Stimulated activated CD4-positive, alpha-beta T cell treated with anti-CD3 and anti-CD28 coated beads, Interleukin-2, amount 100 ng/mL, for 48 hours (primary cell): ENCODE measurements at places on chromosomes 7 and 10.

DNA sequence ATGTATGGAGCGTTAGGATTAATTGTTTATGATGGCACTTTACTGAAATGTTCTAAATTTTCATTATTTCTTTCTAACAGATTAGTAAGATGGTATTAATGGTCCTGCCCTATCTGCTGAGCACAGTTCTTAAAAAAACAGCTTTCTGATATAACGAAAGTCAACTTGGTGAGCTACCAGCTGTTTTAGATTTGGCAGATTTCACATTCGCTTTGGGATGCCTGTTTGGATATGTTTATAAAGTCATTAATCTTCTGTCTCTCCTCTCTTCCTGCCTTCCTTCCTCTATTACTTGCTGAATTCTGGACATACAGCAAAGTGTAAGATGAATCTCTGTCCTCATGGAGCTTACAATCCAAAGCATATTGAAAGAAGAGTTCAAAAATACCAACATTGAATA, 396.8 kb upstream of the LRGUK start:
- DNase-seq, result no peak

- DNase-seq, result no peak
Measured at GRCh38 chr7:131052285-131052904, 275.3 kb upstream of the MKLN1 start.

GRCh38 chr7:143484119-143484518, 6.4 kb downstream of the TAS2R41 start:
- no peak for DNase-seq

- peak; percentile 55 for DNase-seq
Measured at GRCh38 chr10:89207181-89207800, at the start of gene CH25H. CH25H (minus strand) TSS chr10:89207317; CDS start chr10:89207292, 25 bp downstream.

- no peak for DNase-seq
Measured at GRCh38 chr7:41869596-41869995, 166.7 kb upstream of the INHBA start.

GRCh38 chr10:115950320-115950719, 322.7 kb downstream of the GFRA1 start:
- DNase-seq, result no peak

GRCh38 chr10:78511324-78512204, 477.9 kb downstream of the RPS24 start:
- no peak for DNase-seq

- no peak for DNase-seq
Measured at GRCh38 chr7:95246831-95247370, 77.4 kb downstream of the PON1 start.

DNA sequence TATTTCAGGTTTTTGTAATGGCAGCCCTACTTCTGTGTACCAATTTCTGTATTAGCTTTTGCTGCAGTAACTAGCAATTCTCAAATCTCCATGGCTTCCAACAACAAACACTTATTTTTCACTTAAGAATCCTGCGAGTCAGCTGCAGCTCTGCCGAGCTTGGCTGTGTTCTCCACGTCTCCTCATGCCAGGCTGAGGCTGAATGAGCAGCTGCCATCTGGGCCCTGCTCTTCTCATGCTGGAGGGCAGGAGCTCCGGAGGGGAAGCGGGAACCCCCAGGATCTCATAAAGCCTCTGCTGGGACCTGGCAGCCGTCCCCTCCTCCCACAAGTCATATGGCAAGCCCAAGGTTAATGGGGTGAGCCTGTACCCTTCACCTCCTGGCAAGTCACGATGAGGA, 591.1 kb downstream of the SDK1 start:
- DNase-seq, result no peak

DNA sequence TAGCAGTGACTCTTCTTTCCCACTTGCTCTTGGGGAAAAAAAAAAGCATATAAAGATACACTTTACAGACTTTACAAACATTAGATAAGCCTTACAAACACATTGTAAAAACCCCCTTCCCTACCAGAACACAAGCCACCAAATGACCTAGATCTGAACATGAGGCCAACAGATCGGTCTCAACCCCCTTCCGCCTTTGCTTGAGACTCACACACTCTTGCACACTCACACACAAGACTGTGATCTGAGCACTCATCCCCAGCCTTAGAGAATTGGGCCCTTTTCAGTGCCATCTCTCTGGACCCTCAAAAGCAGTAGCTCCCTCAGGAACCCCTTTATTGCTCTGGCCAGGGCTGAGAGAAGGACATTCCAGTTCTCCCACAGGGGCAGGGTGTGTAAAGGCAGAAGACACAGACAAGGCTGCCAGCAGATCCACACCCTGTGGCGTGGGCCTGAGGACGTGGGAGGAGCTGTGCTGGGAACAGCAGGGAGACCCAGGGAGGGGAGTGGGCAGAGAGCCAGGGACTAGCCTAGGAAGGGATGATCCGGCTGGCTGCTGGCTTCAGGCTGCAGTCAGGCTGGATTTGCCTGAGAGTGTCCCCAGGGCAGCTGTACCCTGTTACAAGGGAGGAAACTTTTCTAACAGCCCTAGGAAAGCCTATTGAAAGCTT, 206.7 kb downstream of the KIAA1217 start:
- no peak for DNase-seq

GRCh38 chr10:68562661-68563570, 2.8 kb downstream of the TET1 start:
- DNase-seq, result no peak

GRCh38 chr10:63684257-63684936, 163.2 kb downstream of the REEP3 start:
- no peak for DNase-seq

DNA sequence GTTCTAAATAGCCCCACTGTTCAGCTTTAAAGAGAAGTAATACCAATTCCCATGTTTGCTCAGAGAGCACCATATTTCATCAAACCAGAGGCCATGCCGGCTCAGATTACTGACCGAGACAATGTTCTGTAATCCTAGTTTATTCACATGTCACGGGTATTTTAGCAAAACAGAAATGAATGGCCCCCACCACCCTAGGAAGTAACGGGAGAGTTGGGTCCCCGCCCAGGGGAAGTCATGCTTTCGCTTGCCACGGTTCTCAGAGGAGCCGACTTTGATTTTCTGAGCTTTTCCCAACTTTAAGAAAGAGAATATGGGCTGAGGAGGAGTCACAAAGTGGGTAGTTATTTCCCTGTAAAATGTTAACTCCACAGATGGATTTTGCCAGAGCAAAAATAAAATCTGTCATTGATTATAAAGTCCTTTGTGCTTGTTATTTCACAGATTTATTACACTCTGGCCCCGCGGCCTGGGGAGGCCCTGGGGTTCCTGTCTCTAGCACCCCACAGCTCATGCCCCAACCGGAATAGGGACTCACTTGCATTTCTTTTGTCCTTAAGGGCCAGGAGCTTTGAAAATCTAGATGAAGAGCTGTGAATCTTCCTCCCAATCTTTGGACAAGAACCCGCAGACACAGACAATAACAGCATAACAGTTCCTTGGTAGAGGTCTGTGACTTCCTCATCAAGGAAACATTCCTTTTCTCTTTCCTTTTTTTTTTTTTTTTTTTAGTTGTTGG, 3.7 kb upstream of the GDF10 start:
- no peak for DNase-seq

- DNase-seq, result no peak
Measured at GRCh38 chr10:110843796-110844616, 27.7 kb upstream of the PDCD4 start.

GRCh38 chr10:14403881-14404623, 73.3 kb upstream of the FRMD4A start:
- DNase-seq, result no peak

- DNase-seq, result no peak
Measured at GRCh38 chr10:110918643-110919348, at the start of gene BBIP1. BBIP1 (minus strand) TSS chr10:110919180; CDS start chr10:110918157, 1,023 bp downstream.

GRCh38 chr7:77846317-77847092, 47.9 kb downstream of the PHTF2 start:
- no peak for DNase-seq

DNA sequence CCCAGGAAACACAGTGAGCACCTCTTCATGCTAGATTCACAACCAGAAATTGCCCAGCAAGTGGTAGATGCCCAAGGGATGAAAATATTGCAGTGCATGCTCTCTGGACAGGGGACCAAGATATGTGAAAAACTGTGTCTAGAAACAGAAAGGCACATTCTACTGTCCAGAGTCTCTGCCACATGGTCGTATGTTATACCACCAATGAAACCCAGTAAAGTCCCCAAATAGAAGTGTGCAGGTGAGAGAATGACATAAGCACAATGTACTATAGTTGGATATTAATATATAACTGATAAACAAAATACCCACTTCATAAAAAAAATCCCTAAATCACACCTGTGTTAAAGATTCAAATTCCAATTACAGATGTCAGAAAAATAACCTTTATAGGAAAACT, 43.8 kb downstream of the RASGEF1A start:
- DNase-seq, result no peak

GRCh38 chr7:7979558-7979957, 11.0 kb downstream of the GLCCI1 start:
- no peak for DNase-seq

GRCh38 chr7:143314127-143314526, 1.8 kb upstream of the CLCN1 start:
- no peak for DNase-seq

- no peak for DNase-seq
Measured at GRCh38 chr7:75992083-75992755, 2.2 kb downstream of the TMEM120A start.

DNA sequence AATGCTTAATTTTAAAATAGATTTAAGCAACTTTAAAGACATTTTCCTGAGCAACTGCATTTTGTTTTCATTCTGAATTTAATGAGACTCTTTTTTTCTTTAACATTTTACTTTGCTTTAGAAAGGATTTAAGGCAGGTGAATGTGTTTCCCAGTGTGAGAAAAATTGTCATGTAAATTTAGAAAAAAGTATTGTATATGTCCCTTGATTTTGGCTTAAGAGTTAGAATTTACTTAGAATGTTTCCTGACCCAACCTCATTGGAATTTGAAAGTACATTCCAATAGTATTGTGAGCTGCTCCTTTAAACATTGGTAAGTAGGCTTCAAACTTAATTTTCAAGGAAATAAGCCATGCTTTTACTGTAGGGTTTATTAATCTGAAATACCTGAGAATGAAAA, 110.2 kb downstream of the PTEN start:
- DNase-seq, result no peak

DNA sequence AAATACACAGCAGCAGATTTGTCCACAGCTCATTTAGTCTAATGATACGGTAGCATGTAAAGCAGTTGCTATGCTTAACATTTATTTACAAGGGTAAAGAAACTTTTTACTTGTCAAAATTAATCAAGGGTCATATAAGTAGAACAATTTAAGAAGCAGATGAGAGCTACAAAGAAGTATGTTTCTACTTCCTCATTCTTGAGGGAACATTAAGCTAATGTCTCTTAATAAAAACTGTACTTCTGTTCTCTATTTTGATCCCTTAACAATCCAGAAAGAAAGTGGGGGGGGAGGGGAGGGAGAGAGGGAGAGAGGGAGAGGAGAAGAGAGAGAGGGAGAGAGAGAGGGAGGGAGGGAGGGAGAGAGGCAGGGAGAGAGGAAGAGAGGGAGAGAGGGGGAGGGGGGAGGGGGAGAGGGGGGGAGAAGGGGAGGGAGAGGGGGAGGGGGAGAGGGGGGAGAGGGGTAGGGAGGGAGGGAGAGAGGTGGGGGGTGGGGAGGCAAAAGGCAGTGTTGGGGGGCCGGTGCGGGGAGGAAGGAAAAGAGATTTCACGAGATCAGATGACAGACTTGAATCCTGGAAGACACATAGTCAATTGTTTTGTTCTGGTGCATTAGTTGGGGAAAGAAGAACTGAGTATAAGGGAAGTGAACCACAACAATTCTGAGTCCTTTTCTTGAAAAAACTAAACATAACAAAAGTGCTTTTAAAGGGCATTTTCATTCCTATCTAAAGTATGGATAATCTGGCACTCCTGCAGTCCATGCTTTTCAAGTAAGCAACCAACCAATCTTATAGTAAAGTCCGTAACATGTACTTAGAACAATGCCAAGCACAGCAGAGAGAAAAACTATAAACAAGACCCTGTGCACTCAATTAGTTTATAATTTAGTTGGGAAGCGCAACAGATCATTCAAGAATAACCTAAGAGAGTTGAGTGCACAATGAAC, 128.0 kb downstream of the USP6NL start:
- DNase-seq, result no peak

GRCh38 chr10:42987121-42987541, 89.7 kb upstream of the RET start:
- DNase-seq, result no peak

DNA sequence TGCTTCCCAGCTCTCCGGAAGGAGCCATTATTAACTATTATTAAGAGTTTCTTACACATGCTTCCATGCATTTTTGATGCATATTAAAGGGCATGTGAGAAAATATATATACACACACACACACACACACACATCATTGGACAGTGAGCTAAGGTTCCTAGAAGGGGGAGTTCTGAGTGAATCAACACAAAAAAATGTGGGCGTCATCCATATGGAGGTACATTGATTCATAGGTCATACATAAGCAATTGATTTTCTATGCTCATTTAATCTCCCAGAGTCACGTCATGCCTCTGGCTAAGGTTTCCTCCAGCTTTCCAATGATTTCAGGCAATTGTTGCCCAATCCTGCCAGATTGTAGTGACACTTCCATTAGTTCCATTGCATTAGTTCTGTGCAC, 269.4 kb downstream of the DNAJB9 start:
- no peak for DNase-seq

- no peak for DNase-seq
Measured at GRCh38 chr7:105224884-105225651, 163.7 kb downstream of the SRPK2 start.

- no peak for DNase-seq
Measured at GRCh38 chr7:101531726-101532357, 97.3 kb downstream of the MYL10 start.

- DNase-seq, result no peak
Measured at GRCh38 chr10:77301305-77301730, 336.3 kb downstream of the KCNMA1 start.

- DNase-seq, result no peak
Measured at GRCh38 chr7:26284995-26285632, 6.5 kb upstream of the SNX10 start.

- DNase-seq, result no peak
Measured at GRCh38 chr10:103842605-103843004, 12.8 kb downstream of the SH3PXD2A start.
